RPMI8226 (cell line): ENCODE measurements at places on chromosomes 6 and 20.

- peak; percentile 68 for DNase-seq
These were observed 1.1 kb downstream of the CD109 start for GRCh38 chr6:73696966-73697655.

DNA sequence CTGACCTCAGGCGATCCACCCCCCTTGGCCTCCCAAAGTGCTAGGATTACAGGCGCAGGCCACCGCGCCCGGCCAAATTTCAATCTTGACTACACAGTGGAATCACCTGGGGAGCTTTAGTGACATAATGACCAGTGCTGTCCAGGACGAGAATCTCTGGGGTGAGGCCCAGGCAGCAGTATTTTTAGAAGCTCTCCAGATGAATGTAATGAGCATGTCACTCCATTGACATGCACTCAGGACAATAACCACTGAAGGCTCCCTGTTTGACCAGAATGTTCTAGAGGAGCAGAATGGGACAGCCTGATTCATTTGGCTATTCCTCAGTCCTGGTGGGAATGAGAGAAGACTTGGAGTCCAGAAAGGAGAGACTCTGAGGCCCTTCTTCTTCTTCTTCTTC is 39.2 kb downstream of the SRSF3 start:
- no peak for DNase-seq

- no peak for DNase-seq
These were observed 196.7 kb upstream of the KCNQ5 start for GRCh38 chr6:72425003-72425681.

- DNase-seq, result no peak
These were observed 100.3 kb upstream of the TNFAIP3 start for GRCh38 chr6:137766596-137767370.

GRCh38 chr20:6008254-6008653 is 45.6 kb downstream of the LRRN4 start:
- no peak for DNase-seq

- DNase-seq, result no peak
These were observed 161.9 kb downstream of the KIF16B start for GRCh38 chr20:16411361-16411760.

DNA sequence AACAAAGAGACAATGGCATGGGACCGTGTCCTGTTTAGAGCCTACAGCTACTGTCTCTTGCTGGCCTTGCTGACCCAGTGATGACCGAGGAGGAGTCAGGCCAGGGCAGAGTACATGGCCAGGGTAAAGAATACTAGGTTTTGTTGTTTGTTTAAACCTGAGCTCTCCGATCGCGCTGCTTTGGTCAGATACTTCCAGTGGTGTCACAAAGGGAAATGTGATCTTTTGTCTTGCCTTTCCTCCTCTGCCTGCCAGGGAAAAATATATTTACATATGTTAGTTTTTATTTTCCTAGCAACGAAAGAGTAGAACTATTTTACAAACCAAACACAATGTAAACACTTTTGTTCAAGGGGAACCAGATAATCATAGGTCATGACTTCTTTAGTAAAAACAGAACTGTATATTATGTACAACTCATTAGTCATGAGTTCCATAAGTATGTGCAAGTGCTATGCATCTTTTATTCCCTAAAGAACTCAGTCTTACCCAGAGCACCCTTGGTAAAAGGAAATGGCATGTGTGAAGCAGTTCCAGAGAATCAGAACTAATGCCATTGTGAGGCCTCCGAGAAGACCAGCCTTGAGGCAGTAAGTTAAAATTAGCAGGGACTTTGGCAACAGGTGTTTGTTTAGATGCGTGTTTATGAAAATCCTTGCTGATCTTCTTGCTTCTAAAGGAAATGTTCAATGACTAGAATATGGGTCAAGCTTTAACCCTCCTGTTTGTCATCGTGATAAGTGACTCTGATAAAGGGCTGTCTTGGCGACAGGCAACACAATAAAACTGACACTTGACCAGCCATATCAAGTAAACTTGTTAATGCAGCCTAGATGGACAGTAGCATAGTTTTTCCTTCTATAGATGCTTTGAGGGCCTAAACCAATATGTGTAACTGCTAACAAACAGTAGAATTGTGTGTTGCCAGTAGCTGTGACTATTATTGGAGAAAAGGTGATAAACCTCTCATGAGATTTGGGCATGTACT is 204.6 kb downstream of the NKAIN2 start:
- no peak for DNase-seq

- DNase-seq, result no peak
These were observed 48.6 kb downstream of the TMEM170B start for GRCh38 chr6:11586117-11586516.

- no peak for DNase-seq
These were observed 161.3 kb downstream of the SOX4 start for GRCh38 chr6:21754891-21755290.

GRCh38 chr20:62864207-62864606 is 2.6 kb upstream of the TCFL5 start:
- no peak for DNase-seq

GRCh38 chr20:14334306-14334930 is 3.0 kb downstream of the FLRT3 start:
- DNase-seq, result peak; percentile 51

GRCh38 chr20:3925899-3926638 is 36.9 kb downstream of the PANK2 start:
- DNase-seq, result no peak

DNA sequence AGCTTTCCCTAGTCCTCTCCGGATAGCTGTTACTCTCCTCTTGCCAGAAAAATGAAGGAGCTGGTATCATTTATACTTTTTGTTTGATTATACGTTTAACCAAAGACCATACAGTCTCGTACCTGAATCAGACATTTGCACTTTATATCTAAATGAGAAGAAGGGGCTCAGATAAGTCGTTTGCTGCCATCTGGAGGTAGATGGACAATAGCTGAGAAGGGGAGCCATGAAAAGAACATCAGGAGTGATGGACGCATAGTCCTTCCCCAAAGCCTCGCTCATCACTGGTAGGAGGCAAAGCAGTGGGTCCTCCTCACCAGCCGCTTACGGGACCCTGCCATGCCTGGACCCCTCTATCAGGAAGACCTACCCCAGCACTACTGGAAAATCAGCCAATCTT is 45.4 kb downstream of the RPF2 start:
- no peak for DNase-seq

DNA sequence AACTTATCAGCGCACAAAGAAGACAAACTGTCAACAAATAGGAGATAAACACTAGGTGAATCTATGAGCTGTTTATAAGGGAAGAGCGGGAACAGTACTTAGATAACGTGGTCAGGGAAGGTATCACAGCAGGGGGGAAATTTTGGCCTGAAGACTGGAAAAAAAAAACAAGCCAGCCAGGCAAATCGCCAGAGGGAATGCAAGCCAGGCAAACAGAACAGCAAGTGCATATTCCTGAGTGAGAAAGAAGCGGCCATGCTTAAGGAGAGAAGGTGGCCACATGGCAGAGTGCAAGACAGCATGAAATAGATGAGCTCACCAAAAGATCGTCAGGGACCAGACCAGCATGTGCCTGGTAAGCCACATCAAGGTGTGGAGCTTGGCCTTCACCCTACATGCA is 466.5 kb upstream of the ARID1B start:
- DNase-seq, result no peak

DNA sequence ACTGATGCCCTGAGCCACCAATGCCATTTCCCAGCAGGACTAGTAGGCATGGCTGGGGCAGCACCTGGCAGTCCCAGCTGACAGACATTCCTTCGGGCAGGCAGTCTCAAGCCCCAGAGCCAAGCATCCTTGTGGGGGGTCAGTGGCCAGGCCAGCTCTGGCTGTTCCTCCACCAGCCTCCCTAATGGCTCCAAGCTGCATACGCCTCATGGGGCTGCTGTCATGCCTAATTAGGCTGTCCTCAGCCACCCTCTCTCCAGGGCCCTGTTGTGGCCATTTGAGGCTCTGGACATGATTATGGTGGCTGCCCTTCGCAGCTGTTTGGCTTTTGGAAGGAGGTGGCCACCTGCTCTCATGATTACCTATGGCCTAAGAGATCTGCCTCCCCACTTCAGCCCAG is 79.4 kb downstream of the DLGAP4 start:
- no peak for DNase-seq

- DNase-seq, result no peak
These were observed 66.6 kb downstream of the PREX1 start for GRCh38 chr20:48761023-48761785.

GRCh38 chr20:61117725-61118124 is 134.3 kb upstream of the CDH4 start:
- DNase-seq, result no peak

GRCh38 chr6:134821928-134822864 is 127.7 kb downstream of the ALDH8A1 start:
- no peak for DNase-seq

DNA sequence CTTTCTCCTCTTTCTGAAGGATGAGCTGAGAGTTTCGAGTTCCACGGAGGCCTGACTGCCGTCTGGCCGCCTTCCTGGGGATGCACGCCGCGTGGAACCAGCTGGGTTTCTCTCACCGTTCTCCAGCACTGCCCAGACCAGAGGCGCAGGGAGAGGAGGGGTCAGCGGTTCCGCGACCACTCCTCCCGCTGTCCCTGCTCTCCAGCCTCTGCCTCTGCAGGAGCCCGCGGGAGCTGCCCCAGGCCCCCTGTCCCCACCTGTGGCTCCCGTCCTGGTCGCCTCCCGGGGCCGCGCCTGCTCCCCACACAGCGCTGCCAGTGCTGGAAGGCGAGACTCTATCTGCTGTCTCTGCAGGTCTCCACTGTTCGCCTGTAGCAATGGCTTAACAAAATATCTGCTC is 106.8 kb upstream of the AFDN start:
- DNase-seq, result no peak

DNA sequence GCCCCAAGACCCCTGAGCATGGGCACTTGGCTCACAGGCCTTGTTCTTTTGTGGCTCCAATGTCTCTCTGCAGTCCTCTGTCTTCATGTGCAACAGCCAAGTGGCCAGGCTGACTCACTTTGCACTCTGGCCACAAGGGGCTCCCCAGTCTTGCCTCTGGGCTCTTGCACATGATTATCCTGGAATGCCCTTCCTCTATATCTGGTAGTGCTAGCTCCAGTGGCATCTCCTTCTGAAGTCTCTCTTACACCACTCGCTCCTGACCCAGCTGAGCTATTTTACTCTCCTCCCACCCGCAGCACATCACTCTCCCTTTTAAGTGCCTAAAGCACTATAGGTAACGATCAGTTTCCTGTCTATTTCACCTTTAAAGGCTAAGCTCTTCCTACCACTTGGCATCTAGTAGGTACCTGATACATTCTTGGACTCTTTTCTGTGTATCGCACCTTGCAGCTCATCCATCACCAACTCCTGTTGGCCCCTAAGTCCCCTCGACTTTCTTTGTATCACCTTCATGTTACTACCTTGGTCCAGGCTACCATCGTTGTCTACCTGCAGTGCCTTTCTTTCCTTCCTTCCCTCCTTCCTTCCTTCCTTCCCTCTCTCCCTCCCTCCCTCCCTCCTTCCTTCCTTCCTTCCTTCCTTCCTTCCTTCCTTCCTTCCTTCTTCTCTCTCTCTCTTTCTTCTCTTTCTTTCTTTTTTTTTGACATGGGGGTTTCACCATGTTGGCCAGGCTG is 211.9 kb upstream of the RNF24 start:
- DNase-seq, result peak; percentile 56

DNA sequence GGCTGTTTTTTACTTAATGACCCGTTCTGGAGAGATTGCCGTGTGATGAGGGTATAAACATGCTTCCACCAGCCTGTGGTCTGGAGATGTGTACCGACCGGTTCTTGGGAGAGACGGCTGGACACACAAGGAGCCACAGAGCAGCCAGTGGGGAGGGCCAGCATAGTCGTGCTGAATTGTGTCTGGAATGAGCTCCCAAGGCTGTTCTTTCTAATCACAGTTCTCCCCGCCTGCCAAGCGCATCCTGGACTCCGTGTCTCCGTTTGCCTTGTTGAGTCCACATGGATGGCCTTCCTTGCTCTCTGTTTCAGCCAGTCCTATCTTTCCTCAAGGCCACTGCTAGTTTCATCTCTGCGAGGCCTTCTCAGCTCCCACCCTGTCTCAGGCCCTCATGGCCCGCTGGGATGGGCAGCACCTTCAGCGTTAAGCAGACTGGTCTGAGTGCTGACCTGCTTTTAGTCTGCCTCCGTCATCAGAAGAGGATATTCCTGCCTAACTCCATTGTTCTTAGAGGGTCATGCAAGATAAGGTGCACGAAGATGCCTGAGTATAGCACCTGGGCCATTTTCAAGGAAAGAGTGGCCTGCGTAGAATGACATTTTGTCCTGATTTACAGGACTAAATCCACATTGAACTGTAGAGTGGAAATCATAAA is 20.6 kb downstream of the MANBAL start:
- DNase-seq, result no peak

DNA sequence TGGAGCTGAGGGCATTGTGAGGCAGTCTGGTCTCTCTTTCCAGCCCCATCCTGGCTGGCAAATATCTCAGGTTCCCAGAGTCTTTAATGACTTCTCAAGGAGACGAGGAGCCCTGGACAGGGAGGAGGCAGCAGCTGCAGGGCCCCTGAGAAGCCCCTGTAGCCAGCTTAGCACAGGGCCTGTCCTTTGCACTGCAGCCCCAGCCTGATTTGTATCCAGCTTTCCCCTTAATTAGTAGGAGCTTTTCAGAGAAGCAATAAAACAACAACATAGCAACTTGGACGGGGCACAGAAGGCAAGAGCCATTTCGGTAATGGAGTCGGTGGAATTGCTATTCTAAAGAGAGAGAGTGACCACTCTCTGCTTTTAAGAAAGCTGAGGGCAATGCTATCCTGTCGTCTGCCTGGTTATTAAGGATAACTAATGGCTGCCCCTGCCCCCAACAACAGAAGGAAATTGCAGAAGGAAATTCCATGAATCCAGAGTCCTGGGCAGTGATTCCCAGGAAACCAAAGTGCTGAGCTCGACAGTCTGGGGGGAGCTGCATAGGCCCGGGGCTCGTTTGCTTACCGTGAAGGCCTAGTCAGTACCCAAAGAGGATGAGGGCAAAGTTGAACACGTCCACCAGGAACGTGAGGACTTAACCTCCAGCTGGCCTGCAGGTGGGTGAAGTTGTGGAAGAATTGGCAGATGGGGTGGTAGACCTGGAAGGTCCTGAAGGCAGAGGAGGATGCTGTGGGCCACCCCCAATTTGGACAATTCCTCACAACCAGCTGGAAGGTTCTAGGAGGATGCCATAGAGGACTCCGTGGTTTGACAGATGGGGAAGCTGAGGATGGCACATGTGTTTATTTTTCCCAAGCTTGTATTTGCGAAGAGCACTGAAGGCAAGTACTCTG is 50.3 kb downstream of the NPEPL1 start:
- no peak for DNase-seq

- no peak for DNase-seq
These were observed 45.1 kb downstream of the MAFB start for GRCh38 chr20:40643891-40644290.

DNA sequence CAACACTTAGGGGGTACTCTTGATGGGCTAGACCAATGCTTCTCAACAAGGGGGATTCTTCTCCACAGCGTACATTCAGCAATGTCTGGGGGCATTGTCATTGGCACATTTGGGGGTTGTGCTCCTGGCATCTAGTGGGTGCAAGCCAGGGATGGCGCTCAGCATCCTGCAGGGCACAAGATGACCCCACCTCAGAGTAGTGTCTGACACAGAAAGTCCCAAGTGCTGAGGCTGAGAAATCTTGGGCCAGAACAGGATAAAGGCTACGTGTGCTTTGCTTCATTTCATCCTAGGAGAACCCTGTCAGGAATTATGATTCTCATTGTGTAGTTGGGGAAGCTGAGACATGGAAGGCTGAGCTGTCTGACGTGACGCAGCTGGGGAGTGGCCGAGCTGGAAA is 298.6 kb downstream of the CDH26 start:
- no peak for DNase-seq

- no peak for DNase-seq
These were observed 37.5 kb upstream of the FUT9 start for GRCh38 chr6:95978230-95978629.
